ENCODE measurements at places on chromosomes 16 and 17. TPM values are rescaled to one million over a fixed set of nuclear protein-coding genes. Genes with fewer than 3 reads are reported as not detected.

Gene KREMEN2
- total RNA-seq = 2.2 TPM

Gene DNAAF8
- total RNA-seq = 2.4 TPM

Gene ALDH3A1
- 777 TPM for total RNA-seq

Gene CLDN6
- 0.20 TPM for total RNA-seq

Gene ASPA
- total RNA-seq = not detected

Gene NEUROD2
- not detected for total RNA-seq

Gene EFCAB5
- total RNA-seq = 0.15 TPM

Gene HEATR9
- not detected for total RNA-seq

Gene SEC14L5
- 0.02 TPM for total RNA-seq

Gene KIF18B
- 40.3 TPM for total RNA-seq

Gene TP53TG3C
- total RNA-seq = not detected

Gene CRYBA1
- not detected for total RNA-seq

Gene RAMP2
- total RNA-seq = 0.63 TPM

Gene SPATA22
- not detected for total RNA-seq

Gene SLC13A2
- total RNA-seq = 0.15 TPM

Gene PRRT2
- 0.28 TPM for total RNA-seq

Gene UNC13D
- 6.2 TPM for total RNA-seq

Gene MMP15
- total RNA-seq = 42.3 TPM

Gene DNASE1L2
- 0.95 TPM for total RNA-seq

Gene TP53TG3F
- total RNA-seq = 0.15 TPM

Gene HBM
- total RNA-seq = not detected

Gene AOC3
- total RNA-seq = 1.5 TPM

Gene CBX2
- 16.4 TPM for total RNA-seq

Gene GRAPL
- not detected for total RNA-seq

Gene BCL6B
- not detected for total RNA-seq

Gene COPZ2
- total RNA-seq = 17.2 TPM

Gene GPRC5B
- total RNA-seq = 34.0 TPM

Gene VEZF1
- 39.4 TPM for total RNA-seq

Gene MEOX1
- total RNA-seq = not detected

Gene ZNF174
- total RNA-seq = 11.5 TPM

Gene DLX3
- total RNA-seq = not detected

Gene LGALS9B
- not detected for total RNA-seq

Gene KRT14
- total RNA-seq = 0.34 TPM

Gene TAT
- 0.04 TPM for total RNA-seq

Gene EPX
- not detected for total RNA-seq

Gene WNT9B
- total RNA-seq = not detected

Gene TBC1D26
- not detected for total RNA-seq

Gene KAT7
- total RNA-seq = 28.6 TPM

Gene JPH3
- 2.3 TPM for total RNA-seq

Gene METTL9
- total RNA-seq = 87.9 TPM

Gene BORCS6
- total RNA-seq = 4.8 TPM

Gene NPIPB9
- 2.5 TPM for total RNA-seq

Gene KRT17
- total RNA-seq = 0.83 TPM

Gene CEP295NL
- 0.18 TPM for total RNA-seq

Gene HS3ST3A1
- 0.32 TPM for total RNA-seq

Gene TMED6
- not detected for total RNA-seq

Gene C17orf50
- total RNA-seq = 0.59 TPM

All from A549 treated with Mapracorat at 1 μM for 4 hours (cell line).